ENCODE measurements at places on chromosomes 11 and 22. TPM values are rescaled to one million over a fixed set of nuclear protein-coding genes. Genes with fewer than 3 reads are reported as not detected.

- DNase-seq = no peak
Measured at GRCh38 chr11:23310276-23310675, 450.0 kb upstream of the CCDC179 start.

DNA sequence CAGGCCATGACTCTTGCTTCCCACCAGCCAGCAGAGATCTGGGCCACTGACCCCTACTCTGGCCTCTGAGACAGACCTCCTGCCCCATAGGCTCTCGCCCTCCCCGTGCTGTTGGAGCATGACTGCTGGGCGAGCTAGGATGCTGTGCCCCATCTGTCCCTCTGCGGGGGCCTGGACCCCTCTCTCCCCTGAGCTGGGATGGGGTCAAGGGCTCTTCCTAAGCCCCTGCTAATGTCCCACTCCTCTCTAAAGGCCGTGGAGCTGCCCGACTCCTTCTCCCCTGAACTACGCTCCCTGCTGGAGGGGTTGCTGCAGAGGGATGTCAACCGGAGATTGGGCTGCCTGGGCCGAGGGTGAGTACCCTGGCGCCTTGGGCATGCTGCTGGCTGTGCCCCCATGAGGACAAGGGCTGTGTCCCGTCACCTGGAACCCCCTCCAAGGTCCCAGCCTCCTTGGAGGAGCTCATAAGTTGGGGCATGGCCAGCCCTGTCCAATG, 6.2 kb upstream of the ANKRD13D start:
- DNase-seq = no peak

DNA sequence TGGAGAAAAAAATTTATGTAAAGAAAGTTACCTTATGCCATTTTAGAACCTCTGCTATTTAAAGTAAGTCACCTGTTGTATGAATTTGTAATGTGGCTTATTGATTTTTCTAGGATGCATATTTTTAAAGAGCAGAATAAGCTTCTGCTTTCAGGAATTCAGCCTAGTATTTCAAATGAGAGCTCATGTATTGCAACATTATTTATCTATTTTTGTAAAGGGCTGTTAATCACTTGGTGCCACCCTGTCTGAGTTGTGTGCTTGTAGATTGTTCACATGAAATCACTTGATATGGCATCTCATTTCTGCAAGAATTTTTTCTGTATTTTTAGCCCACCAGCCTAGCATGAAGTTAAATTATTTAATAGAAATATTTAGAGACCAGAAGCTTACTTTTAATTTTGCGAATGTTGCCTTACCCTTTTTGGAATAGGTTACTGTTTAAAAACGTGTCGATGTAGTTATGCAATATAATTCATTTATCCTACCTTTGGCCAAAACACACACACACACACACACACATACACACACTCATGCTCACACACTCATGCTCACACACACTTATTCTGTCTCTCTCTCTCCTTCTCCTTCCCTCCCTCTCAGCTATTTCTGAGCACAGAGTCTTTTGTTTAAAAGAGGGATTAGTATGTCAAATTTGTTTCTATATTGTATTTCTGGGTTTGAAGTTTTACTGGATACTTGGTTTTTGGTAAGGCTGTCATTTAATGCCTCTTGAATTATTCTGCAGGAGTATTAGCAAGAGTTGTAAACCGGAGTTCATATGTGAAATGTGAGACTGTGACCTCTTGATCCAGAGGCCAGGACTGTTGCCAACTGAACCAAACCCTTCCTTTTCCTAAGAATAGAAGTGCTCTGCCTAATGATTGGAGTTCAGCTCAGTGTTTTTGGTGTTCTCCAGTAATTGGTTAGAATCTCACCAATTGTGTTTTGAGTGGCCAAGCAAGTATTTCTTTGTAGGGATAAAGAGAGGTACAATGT, 34.4 kb downstream of the YAP1 start:
- no peak for DNase-seq

- DNase-seq = peak; percentile 85
Measured at GRCh38 chr11:102451681-102452460, 694 bp downstream of the TMEM123 start.

- DNase-seq = no peak
Measured at GRCh38 chr11:46050003-46050461, 71.2 kb downstream of the PHF21A start.

Gene SLC25A22
- 45.9 TPM for total RNA-seq

Gene NEU3
- 12.5 TPM for total RNA-seq
